Fibroblast of skin of back (primary cell): ENCODE measurements at places on chromosomes 4 and X.

DNA sequence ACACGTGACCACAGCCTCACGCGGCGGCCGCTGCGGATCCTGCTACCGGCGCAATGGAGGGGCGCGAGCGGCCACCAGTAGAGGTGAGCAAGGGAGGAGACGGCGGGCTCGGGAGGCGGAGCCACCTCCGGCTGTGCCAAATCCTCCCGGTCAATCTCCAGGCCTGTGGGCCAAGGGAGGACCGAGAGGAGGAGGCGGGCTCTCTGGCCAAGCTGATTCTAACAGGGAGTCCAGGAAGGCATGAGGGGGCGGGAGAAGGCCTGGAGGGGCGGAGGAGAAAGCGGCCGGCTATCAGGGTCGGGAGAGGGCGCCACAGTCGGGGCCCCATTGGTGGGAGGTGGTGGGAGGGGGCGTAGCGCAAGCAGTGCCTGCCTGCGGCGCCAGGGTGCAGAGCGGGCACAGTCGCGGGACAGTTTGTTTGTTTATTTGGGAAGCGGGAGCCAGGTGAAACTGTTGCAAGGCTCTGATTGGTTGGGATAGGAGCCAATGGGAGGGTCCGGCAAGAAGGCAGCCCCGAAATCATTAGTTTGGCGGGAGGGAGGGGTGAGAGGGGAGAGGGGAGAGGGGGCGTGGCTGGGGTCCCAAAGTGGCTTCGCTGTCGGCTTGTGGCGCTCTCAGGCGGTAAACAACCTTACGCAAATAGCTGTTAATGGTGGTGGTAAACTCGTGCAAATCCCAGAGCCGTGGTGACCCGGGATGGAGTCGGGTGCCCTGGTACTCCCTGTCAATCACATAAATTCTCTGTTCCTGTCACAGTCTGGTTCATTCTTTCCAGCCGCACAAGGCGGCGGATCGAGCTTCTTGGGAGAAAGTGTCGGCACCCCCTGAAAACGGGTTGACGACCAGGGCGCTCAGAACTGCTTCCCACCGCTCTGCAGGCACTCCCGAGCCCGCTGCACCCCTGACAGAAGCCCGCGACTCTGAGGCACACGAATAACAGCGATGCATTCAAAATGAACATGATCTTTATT, at the start of gene IRS4:
TSS of gene IRS4 (minus strand) at position 55 of the 971 bp plus-strand sequence.
- DNase-seq: peak; percentile 23

DNA sequence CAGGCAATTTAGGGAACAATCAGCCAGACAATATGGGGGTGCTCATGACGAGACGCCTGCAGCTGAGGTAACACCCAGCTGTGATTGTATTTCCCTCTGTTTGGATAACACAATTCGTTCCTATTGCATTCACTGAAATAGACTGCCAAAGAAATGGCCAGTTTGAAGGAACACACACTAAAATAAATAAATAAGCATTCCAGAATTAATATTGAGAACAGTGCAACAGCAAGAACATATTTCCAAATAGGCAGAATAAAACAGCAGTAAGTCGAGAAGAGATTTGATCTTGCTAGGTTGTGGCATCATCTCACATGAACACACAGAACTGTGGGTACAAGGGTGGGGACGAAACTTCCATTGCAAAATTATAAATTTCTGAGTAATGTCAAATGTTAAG, 133.5 kb upstream of the FAM47B start:
- DNase-seq: no peak

- no peak for DNase-seq
Measured at GRCh38 chr4:74097631-74098426, 1.2 kb downstream of the CXCL2 start.

DNA sequence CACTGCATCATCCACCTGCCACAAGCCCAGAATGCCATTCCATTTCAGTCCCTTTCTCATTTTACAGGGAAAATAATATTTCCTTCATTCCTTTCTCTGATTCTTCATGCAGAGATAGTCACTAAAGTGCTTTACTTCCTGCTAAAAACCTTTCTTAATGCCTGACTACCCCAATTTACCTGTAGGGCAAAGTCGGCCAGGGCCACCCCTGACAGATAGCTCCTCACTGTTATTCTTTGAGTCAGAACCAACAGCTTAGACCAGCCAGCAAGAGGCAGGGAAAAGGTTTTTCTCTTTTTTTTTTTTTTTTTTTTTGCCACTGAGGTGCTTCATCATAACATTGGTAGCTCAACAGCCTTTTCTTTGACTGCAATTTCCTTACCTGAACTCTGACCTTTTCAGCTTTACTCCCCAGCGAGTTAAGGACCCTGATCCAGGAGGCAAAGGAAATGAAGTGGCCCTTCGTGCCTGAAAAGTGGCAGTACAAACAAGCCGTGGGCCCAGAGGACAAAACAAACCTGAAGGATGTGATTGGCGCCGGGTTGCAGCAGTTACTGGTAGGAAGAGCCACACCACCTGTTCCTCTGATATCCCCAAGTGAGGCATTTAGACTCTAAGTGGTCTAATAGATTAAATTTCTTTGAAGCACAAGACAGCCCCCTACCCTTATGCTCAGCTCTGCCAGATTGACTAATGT, 85.0 kb downstream of the ALPK1 start:
- DNase-seq: no peak

DNA sequence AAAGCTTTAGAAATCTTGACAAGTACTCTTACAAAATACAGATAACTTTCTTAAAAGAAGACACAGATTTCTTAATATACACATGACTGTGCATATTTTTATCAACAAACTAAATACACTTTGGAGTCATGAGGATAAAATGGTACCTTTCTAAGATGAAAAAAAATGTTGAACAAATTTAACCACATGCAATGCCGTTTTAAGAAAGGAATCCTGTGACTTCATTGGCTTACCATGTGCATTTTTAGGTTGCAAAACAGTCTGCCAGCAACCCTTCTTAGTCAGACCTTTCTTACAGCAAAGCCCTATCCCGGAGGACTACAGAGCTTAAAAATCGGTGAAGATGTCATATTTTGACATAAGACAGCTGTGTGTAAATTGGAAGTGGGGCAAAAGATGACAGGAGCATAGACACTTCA, 51.7 kb downstream of the GASK1B start:
- DNase-seq: peak; percentile 92

DNA sequence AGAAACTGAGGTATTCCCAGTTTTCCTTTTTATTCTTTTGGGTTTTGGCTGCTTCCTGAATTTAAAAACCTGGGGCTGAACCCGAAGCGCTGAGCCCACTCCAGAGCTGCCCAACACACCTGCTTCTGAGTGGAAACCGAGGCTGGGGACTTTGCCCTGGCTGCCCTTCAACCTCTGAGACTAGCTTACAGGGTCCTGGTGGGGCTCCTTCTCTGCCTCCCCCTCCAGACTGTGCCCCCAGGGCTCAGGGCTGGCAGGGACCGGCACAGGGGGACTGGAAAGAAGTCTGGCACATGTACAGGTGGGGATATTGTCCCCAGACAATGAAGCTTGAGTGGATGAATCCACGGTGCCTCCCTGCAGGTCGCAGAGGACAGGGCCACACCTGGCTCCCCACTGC, 240.4 kb upstream of the PSAPL1 start:
- no peak for DNase-seq

DNA sequence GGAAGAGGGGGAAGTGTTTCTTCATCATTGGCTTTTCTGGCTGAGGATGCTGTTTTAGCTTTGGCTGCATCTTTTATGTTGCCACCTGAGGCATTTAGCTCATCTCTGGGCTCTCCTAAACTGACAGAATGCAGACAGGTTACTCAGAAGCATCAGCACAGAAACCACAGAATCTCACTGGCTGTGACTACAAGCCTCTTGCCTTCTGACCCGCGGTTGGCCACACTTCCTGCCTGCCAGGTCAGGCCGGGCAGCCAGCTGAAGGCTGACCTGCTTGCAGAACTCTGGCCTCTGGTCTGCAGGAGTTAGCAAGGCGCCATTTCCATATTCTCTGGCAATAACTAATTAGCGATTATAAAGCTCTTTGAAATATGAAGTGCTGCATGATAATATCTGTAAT, 366.5 kb downstream of the MID1IP1 start:
- no peak for DNase-seq

- no peak for DNase-seq
Measured at GRCh38 chr4:47498899-47499298, 13.8 kb downstream of the ATP10D start.

GRCh38 chrX:13750204-13750603, 15.7 kb downstream of the OFD1 start:
- peak; percentile 56 for DNase-seq

- DNase-seq: no peak
Measured at GRCh38 chr4:1534095-1534872, 128.0 kb upstream of the NKX1-1 start.

- DNase-seq: no peak
Measured at GRCh38 chr4:181853881-181854511, 389.2 kb upstream of the TENM3 start.

GRCh38 chrX:130566028-130566683, 164.4 kb downstream of the RBMX2 start:
- DNase-seq: no peak

DNA sequence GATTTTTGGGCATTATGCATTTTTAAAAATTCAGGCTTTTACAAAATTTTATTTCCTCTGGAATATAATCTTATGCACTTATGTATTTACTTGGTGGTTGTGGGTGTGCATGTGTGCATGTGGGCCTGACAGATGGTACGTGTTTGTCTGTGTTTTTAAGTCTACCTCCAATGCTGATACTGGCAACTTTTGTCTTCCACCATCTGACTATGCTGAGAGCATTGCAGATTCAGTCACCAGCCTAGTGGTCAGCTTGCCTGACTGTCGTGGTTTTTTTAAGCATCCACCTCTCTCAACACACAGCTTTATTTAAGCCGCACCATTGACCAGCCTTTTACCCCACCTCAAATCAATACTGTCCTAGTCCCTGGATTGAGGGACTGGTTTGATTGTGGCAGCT, 37.1 kb downstream of the FSTL5 start:
- DNase-seq: no peak

DNA sequence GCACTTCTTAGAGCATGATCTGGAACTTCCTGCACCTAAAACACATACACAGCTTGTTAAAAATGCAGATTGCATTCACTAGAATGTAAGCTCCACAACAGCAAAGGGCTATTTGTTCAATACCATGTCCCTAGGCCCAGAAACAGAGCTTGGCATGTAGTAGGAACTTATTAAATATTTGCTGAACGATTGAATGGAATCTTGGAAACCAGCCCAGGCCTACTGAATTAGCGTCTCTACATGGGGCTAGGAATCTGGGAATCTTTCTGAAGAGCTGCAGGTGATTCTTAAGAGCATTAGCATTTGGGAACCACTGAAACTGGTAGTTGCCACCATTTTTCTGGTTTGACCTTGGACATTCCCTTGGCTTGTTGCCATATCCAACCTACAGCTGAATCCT, 234.1 kb downstream of the STIM2 start:
- DNase-seq: no peak

GRCh38 chr4:2083826-2084160, 24.7 kb downstream of the NAT8L start:
- no peak for DNase-seq

GRCh38 chrX:102115748-102116147, 9.7 kb upstream of the TCEAL2 start:
- DNase-seq: no peak

DNA sequence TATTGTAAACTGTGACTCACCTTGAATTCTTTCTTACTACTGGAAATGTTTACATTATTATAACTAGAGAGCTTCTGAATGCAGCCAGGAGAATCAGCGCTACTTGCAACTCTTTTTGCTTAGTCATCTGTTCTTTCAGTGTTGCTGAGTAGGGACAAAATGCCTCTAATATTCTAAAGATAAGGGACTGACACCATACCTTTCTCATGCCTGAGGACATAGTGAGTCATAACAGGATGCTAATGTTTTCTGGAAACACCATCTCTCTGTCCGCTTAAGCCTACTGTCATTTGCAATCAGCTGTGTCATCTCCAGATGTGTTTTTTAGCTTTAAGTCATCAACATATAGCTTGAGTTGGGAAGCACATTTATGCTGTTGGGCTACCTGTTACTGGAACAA, 108.3 kb downstream of the QRFPR start:
- peak; percentile 46 for DNase-seq
